Breast epithelium (tissue), 4 donors: ENCODE measurements at places on chromosomes 6 and 20. TPM values are rescaled to one million over a fixed set of nuclear protein-coding genes. Genes with fewer than 3 reads are reported as not detected.
A peak's percentile ranks its signal among the peaks of the same experiment; 100 is the strongest.

GRCh38 chr6:56363796-56364430 is 116.5 kb upstream of the COL21A1 start:
- no peak overlapping the region for H3K27ac ChIP-seq
- DNase-seq = no peak
- no peaks in the 10 kb centered on the region for H3K27me3 ChIP-seq

DNA sequence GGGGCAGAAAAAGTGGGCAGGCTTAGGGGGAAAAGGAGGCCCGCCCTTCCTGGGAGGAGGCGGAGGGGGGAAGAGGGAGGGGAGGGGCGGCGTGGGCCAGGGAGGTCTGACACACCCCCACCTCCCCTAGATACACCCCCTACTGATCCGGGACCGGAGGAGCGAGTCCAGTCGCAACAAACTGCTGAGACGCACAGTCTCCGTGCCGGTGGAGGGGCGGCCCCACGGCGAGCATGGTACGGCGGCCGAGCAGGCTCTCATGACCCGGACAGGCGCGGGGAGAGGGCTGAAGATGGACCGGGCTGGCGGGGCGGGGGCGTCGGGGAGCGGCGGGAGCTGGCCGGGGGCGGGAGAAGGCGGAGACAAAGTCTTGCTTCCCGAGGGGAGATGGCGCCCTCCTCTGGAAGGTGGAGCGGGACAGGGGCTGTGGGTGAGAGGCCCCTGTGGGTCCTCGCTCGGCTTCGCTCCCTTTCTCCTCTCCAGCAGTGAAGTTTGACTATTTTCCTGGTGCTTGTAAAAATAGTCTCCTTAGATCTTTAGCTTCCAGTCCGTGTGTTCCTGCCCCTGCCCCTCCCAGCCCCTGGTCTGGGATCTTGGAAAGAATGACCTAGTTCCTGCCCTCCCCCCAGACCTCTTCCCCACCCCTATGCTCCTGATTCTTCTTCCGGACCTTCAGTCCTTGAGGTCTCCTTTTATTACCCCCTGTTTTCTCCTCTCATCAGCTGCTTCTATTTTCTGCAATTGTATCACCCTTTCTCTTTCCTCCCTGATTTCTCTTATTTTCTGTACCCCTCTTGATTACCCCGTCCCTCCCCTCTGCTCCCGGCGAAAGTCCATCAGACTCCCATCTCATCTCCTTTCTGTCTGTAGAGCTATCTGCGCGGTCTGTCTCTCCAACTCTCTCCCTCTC is 6.1 kb downstream of the SYNGAP1 start:
- no peaks in the 10 kb centered on the region for H3K27me3 ChIP-seq
- no peaks in the 10 kb centered on the region for H3K36me3 ChIP-seq
- peak overlapping the region; percentile 64 for H3K4me3 ChIP-seq
- H3K27ac ChIP-seq = peak overlapping the region; percentile 97

DNA sequence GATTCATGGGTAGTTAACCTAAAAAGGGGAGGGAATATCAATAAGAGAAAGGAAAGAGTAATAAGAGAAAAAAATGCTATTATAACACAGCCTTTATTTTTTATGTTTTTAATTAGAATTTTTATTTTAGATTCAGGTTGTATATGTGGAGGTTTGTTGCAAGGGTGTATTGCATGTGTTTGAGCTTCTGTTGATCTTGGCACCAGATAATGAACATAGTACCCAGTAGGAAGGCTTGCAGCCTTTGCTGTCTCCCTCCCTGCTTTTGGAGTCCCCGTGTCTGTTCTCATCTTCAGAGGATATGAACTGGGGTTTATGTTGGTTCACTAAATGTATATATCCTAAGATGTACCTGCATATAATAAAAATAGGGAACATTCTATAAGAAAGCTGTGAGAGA is 250.0 kb downstream of the UST start:
- H3K36me3 ChIP-seq = no peaks in the 10 kb centered on the region
- H3K27me3 ChIP-seq = no peaks in the 10 kb centered on the region
- no peak for DNase-seq
- H3K27ac ChIP-seq = no peak overlapping the region
- H3K4me3 ChIP-seq = no peak overlapping the region
- peaks cover 8% of the 10 kb centered on the region for H3K4me1 ChIP-seq

DNA sequence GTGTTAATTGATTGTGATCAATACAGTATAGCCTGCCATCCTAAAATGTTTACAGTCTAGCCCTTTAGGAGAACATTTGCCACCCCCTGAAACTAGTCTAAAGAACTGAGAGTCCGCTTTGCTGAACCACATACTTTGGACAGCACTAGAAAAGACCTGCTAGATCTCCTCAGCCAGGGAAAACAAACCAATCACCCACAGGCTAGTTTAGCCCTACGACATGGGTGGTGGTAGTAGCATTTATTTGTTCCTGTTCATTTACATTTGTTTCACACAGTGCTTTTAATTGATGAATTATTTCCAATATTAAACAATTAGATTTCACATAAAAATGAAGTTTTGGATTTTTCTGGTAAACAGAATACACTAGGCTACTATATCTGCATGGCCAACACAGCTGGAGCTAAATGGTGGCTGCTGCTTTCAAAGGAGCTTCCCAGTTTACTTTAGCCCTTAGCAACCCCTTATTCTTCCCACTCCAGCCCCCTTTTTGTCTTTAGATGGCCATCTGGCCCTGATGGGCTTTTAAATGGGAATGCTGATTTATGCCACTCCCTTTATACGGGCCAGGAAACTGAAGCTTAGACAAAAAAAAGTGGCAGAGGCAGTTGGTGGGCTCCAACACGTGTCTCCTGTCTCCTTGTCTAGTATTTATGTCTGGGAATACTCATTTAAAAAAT is 72.4 kb downstream of the ADGRG6 start:
- DNase-seq = no peak
- H3K4me1 ChIP-seq = no peaks in the 10 kb centered on the region
- no peak overlapping the region for H3K27ac ChIP-seq

- no peaks in the 10 kb centered on the region for H3K4me1 ChIP-seq
- H3K36me3 ChIP-seq = no peaks in the 10 kb centered on the region
- H3K27me3 ChIP-seq = no peaks in the 10 kb centered on the region
- H3K27ac ChIP-seq = no peak overlapping the region
- no peak overlapping the region for H3K4me3 ChIP-seq
- no peak for DNase-seq
These were observed 155.9 kb upstream of the POU3F2 start for GRCh38 chr6:98678481-98678880.

DNA sequence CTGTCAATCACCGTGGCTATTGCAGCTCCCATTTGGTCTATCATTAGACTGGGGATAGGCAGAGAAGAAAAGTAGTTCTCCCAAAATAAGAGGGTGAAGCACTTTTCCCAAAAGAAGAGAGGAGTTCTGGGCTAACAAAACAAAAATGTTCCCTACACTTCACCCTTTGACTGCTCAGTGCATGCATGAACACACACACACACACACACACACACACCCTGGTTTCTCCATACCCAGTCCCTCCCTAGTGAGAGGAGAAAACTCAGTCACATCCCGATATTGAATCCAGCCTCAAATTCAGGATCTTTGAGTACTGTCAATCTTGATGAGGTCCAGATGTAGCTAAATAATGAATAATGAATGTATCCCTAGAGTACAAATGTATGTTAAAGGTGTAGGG is 4.6 kb upstream of the TBPL1 start:
- no peak overlapping the region for H3K27ac ChIP-seq
- no peaks in the 10 kb centered on the region for H3K36me3 ChIP-seq
- H3K4me3 ChIP-seq = no peak overlapping the region
- DNase-seq = no peak

DNA sequence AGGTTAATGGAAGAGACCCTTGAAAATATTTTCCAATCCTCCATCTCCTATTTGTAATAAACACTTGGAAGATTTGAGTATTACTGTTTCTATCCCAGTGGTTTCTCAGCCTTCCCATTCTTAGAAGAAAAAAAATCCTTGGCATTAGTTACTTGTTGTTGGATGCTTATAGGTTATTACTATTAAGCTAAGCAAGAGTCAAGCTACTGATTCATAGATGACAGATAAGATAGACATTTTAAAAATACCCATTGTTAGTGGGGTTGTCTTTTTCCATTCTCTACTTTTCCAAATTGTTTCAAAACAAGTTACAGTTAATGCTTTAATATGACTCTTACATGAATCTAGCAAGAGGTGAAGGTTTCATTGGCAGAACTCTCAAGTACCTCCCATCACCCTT is 158.5 kb downstream of the HIVEP2 start:
- no peaks in the 10 kb centered on the region for H3K4me1 ChIP-seq
- DNase-seq = no peak
- H3K36me3 ChIP-seq = no peaks in the 10 kb centered on the region
- no peaks in the 10 kb centered on the region for H3K27me3 ChIP-seq

GRCh38 chr6:25112322-25112773 is 166.8 kb upstream of the CARMIL1 start:
- DNase-seq = no peak
- no peaks in the 10 kb centered on the region for H3K27me3 ChIP-seq
- H3K4me1 ChIP-seq = no peaks in the 10 kb centered on the region
- H3K27ac ChIP-seq = no peak overlapping the region
- H3K4me3 ChIP-seq = no peak overlapping the region
- peaks cover 3% of the 10 kb centered on the region for H3K36me3 ChIP-seq

- no peaks in the 10 kb centered on the region for H3K27me3 ChIP-seq
- DNase-seq = no peak
- no peak overlapping the region for H3K4me3 ChIP-seq
- H3K36me3 ChIP-seq = no peaks in the 10 kb centered on the region
- H3K4me1 ChIP-seq = no peaks in the 10 kb centered on the region
These were observed 534.7 kb downstream of the PHF3 start for GRCh38 chr6:64170316-64170715.

- H3K4me1 ChIP-seq = no peaks in the 10 kb centered on the region
- H3K36me3 ChIP-seq = no peaks in the 10 kb centered on the region
- H3K27ac ChIP-seq = no peak overlapping the region
- DNase-seq = no peak
- H3K27me3 ChIP-seq = no peaks in the 10 kb centered on the region
These were observed 144.8 kb upstream of the LAMA2 start for GRCh38 chr6:128738112-128738511.

DNA sequence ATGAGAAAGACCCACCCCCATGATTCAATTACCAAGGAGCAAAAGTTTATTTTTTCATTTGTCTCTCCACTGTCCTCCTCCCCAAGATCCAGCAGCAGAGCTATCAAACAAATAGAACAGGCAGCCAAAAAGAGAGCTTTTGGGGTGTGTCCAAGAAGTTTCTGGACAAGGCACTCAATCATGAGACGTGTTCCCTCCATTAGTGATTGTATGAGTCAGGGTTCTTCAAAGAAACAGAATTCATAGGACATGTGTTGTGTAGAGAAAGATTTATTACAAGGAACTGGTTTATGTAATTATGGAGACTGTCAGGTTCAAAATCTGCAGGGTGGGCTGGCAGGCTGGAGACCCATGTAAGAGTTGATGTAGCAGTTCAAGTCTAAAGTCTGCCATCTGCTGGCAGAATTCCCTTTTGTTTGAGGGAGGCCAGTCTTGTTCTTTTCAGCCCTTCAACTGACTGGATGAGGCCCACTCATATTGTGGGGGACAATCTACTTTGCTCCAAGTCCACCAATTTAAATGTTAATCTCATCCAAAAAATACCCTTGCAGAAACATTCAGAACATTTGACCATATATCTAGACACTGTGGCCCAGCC is 248.1 kb upstream of the OPRM1 start:
- no peaks in the 10 kb centered on the region for H3K4me1 ChIP-seq
- H3K36me3 ChIP-seq = no peaks in the 10 kb centered on the region
- H3K4me3 ChIP-seq = no peak overlapping the region

DNA sequence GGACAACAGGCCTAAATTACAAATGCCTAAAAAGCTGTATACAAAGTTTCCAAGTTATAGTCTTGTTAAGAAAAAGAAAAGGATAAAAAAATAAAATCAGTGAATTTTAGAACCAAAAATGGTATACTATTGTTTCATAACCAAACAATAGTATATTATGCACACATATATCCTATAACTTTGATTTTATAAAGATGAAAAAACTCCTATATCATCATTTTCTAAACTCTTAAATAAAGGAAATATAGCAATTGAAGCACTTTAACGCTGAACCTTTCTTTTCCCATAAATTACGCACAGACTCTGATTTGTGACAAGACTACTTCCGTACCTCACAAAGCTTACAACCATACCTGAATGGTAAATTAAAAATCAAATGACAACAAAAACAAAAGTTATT is 35.9 kb upstream of the MCM9 start:
- DNase-seq = no peak
- peaks cover 3% of the 10 kb centered on the region for H3K36me3 ChIP-seq
- H3K4me1 ChIP-seq = no peaks in the 10 kb centered on the region
- H3K27ac ChIP-seq = no peak overlapping the region
- H3K4me3 ChIP-seq = no peak overlapping the region

- no peak for DNase-seq
- no peak overlapping the region for H3K4me3 ChIP-seq
- no peak overlapping the region for H3K27ac ChIP-seq
- no peaks in the 10 kb centered on the region for H3K27me3 ChIP-seq
- no peaks in the 10 kb centered on the region for H3K36me3 ChIP-seq
- H3K4me1 ChIP-seq = no peaks in the 10 kb centered on the region
These were observed 22.4 kb upstream of the PBOV1 start for GRCh38 chr6:138240476-138241245.

DNA sequence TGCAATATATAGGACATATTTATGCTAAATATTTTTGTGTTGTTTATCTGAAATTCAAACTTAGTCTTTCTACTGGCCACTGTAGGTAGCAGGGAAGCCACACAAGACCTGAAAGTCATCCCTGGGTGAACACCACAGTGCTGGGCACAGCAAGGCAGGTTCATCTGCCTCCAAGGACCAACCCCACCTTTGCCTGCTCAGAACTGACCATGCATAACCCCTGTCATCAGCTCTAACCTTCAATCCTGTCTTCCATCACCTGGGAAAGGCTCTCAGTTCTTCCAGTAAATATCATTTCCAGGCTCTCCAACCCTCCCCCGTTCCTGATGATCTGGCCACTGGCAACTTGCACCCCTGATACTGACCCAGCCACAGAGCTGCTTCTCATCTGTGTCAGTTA is 32.7 kb upstream of the CST7 start:
- H3K27ac ChIP-seq = no peak overlapping the region
- H3K27me3 ChIP-seq = no peaks in the 10 kb centered on the region
- H3K4me3 ChIP-seq = no peak overlapping the region
- H3K4me1 ChIP-seq = no peaks in the 10 kb centered on the region
- no peak for DNase-seq
- H3K36me3 ChIP-seq = no peaks in the 10 kb centered on the region

DNA sequence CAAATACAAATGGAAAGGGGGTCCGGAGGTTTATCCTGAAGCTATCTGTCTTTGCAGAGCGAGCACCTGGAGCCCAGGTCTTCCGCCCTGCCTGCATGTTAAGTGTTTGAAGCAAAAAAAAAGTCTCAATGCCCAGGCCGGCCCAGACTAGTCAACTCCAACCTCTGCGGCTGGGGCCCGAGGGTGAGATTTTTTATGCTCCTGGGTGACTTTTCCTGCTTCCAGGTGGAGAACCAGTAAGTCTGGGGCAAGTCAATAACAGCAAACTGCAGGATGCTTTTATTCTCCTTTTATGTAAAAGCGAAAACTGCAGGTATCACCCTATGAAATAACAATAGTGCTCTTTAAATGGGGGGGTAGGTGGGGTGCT is 2.0 kb upstream of the ZBP1 start:
- DNase-seq = no peak
- no peaks in the 10 kb centered on the region for H3K4me1 ChIP-seq
- no peak overlapping the region for H3K4me3 ChIP-seq
- H3K27me3 ChIP-seq = no peaks in the 10 kb centered on the region
- H3K27ac ChIP-seq = no peak overlapping the region
- no peaks in the 10 kb centered on the region for H3K36me3 ChIP-seq

Gene ENPP3
- total RNA-seq = 1.8 TPM

Gene TMEM200A
- 4.6 TPM for total RNA-seq

Gene TPBG
- total RNA-seq = 20.8 TPM

Gene CDC40
- 27.4 TPM for total RNA-seq

Gene LAMP5
- total RNA-seq = not detected

Gene CLPSL2
- not detected for total RNA-seq

Gene TSPO2
- not detected for total RNA-seq

Gene MAS1
- not detected for total RNA-seq

Gene HLA-DQB1
- total RNA-seq = 5.4 TPM
